Neural progenitor cell (in vitro differentiated cells): ENCODE measurements at places on chromosomes 7 and 10.

GRCh38 chr10:89946106-89946505, 244.7 kb downstream of the KIF20B start:
- DNase-seq: no peak

DNA sequence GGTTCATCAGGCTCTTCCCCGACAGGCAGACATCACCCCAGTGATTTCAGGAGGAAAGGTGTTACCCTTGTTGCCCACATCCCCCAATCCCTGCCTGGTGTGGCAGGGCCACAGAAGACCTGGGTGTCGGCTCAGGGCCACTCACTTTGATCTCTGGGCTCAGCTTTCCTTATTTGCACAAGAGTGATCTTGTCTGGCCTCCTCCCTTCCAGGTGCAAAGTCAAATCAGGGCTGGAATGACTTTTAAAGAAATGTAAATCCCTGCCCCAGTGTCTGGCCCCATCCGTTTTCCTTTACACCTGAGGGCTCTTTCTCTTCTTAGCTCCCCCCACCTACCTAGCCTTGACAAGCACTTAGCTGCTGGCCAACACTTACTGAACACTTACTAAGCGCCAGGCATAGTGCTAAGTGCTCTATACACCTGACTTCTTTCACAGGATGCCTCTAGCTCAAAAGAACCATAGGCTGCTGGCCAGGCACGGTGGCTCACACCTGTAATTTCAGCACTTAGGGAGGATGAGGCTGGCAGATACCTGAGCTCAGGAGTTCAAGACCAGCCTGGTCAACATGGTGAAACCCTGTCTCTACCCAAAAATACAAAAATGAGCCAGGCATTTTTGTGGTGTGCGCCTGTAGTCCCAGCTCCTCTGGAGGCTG, 979 bp upstream of the NODAL start:
- no peak for DNase-seq

DNA sequence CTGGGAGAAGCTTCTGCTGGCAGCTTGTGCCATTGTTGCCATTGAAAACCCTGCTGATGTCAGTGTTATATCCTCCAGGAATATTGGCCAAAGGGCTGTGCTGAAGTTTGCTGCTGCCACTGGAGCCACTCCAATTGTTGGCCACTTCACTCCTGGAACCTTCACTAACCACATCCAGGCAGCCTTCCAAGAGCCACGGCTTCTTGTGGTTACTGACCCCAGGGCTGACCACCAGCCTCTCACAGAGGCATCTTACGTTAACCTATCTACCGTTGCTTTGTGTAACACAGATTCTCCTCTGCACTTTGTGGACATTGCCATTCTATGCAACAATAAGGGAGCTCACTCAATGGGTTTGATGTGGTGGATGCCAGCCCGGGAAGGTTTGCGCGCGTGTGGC, 220.7 kb downstream of the ADK start:
- no peak for DNase-seq

- peak; percentile 75 for DNase-seq
These were observed 851.0 kb upstream of the PHF14 start for GRCh38 chr7:10122551-10123100.

- no peak for DNase-seq
These were observed 103.3 kb downstream of the CLEC2L start for GRCh38 chr7:139626817-139627216.

- no peak for DNase-seq
These were observed 15.4 kb downstream of the PRF1 start for GRCh38 chr10:70587045-70587658.

DNA sequence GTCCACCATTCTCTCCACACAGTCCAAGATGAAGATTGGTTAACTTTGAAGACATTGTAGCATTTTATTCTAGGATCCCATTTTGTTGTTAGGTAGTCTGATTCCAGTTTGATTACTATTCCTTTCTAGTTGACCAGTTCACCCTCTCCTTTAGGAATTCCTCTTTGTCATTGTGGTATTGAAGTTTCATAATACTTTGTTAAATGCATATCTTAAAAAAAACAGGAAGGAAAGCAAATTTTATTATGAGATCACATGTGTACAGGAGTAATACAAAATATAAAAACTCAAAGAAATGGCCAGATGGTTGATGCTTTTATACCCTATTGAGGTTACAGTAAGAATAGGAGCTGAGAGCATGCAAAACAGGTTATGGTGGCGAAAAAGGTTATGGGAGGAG, 15.5 kb upstream of the SEMA3C start:
- DNase-seq: no peak

DNA sequence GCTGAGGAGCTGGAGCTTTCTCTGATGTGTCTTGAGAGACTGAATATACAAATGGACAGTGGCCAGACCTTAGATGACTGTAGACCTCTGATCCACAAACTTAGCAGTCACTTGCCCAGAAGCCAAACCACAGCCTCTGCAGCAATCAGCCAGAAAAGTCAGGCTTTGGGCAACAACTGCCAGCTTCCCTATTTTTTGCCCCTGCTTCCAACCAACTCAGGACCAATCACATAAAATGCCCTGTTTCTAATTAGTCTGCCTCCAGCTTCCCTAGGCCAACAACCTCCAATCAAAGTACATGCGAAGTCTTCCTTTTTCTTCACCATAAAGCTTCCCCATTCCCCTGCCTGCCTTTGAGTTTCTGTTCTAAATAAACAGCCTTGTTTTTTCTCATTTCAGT, 37.8 kb upstream of the CACUL1 start:
- no peak for DNase-seq

GRCh38 chr10:47349941-47350371, 1.8 kb downstream of the RBP3 start:
- no peak for DNase-seq

DNA sequence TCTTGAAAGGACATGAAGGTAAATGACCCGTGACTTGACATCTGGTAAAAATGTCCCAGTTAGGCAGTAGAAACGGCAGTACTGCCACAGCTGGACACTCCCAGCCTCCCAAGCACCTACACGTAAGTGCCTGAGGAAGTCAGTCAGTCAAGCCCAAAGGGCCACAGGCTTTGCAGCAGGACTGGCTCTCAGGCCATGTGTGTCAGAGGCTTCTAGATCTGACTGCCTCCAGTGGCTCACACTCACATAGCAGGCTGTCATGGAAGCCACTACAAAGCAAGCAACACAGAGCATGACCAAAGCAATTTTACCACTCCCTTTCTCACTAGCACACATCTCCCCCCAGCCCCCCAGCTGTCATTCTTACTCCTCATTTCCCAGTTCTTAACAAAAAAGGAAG, 17.8 kb upstream of the CCNJ start:
- peak; percentile 37 for DNase-seq

GRCh38 chr10:51000976-51001375, 73.3 kb upstream of the PRKG1 start:
- no peak for DNase-seq

DNA sequence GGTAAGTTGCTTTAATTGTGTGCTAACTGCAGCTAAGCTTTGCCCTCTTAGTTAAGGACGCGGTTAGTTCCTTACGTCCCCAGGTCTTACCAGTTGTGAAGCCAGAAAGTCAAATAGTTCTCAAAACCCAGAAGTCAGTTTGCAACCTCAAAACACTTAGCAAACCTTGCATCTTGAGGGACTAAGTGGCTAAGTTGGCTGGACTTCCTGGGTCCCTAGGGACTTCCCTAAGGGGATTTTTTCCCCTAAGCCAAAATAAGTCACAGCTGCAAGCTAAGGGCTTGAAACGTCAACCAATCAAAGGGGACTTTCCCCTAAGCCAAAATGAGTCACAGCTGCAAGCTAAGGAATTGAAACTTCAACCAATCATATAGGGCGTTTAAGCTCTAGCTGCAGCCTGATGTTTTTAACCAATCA, 36.2 kb upstream of the HECW1 start:
- no peak for DNase-seq

DNA sequence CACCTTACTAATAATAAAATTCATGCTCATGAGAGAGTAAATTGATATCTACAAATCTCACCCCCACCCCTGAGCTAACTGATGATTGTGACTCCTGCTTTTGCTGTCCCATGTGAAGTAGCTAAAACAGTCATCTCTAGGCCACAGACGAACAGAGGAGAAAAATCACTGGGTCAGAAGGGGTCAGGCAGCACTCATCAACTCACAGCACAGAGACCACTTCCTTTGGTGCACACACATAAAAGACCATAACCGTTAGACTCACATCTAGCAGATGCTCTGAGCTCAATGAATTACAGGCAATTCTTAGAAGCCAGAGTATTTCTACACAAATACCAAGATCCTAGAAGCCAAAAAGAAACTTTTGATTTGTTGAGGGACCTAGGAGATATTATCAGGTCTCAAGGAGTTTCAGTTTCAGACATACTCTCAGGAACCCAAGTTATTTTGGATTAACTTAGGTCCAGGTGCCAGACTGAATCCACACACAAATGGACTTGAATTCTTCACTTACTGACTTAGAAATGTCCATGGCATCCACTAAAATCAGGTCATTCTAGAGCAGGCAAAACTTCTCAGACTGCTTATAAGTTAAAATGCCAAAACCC, 65.0 kb upstream of the TES start:
- no peak for DNase-seq

- DNase-seq: no peak
These were observed 662.9 kb downstream of the CCSER2 start for GRCh38 chr10:84991301-84991700.

GRCh38 chr10:104750291-104750690, 109.2 kb downstream of the SORCS3 start:
- peak; percentile 34 for DNase-seq

DNA sequence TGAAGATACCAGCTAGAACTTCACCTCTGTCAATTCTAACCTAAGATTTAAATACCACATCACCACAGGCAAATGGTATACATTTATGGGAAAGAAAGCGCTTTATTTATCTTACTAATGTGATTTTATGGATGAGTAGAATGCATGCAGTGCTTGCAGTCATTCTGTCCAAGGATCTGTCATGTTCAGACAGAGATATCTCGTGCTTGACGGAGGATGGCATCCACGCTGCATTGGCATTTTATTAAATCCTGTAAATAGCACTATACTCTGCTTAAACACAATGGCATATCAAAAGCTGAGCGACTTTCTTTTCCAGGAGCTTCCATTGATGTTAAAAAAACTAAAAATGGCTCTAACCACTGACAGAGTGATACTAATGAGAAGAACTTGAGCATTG, 133.7 kb upstream of the CAV2 start:
- DNase-seq: no peak

GRCh38 chr7:44148166-44148565, 7.0 kb upstream of the MYL7 start:
- no peak for DNase-seq

GRCh38 chr10:24669285-24669852, 54.3 kb downstream of the ARHGAP21 start:
- no peak for DNase-seq

DNA sequence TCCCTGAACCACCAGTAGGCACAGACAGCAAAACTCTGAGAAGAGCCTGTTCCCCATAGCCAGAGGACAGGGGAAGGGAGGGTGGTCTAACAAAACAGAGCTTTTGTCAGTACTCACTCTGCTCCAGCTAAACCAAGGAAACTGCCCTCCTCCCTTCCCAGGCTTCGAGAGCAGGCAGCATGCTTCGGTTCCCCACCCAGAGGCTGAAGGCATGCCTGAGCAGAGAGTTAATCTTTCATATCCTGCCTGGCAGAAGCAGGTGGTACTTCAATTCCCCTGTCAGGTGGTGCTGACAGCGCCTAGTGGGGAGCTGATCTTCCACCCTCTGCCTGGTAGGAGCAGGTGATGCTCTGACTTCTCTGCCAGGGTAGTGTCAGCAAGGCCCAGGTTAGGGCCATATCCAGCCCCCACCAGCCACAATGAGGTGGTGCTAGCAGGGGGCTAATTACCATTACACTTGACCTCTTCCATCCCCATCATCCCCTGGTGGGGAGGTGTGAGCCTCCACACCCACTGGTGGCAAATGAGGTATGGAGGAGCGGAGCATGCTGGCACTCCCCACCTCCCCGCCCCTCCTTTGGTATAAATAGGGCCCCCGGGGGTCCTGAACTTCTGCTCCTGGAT, 35.1 kb downstream of the SDK1 start:
- no peak for DNase-seq

- no peak for DNase-seq
These were observed 277.1 kb upstream of the POM121L12 start for GRCh38 chr7:52758356-52758755.

DNA sequence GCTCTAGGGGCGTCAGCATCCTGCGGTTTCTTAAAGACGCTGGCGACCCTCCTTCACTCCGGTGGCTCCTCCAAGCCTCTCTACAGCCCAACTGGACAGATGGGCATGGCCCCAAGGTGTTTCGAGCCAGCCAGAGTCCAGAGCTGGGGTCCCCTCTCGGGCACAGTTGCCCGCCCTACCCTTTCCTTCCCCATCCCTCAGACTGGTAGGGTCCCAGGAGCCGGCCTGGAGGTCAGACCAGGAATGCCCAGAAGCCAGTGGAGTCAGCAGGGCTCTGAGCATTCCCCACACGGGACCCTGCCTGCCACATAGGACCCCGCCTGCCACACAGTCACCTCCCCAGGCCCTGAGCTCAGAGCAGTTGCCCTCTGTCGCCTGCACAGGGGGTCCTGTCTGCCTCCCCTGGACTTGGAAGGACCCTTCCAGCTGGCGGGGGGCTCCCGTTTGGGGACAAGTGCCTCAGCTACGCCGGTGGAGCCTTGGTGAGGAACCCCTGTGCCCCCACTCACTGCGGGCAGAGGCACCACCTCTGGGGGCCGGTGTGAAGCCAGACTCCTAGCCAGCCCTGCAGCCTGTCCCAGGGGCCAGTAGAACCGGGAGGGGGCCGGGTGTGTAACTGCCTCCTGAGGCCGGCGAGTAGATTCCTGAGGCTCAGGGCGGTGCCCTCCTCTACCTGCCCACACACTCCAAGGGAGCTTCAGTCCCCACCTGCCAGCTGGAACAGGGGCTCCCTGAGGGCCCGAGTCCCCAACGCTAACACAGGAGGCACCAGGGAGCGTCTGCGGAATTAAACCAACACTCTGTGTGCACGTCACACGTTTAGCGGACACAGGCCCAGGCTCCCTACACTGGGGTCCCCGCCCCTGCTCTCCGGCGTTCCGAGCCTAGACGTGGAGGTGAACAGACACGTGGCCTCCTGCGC, 19.4 kb upstream of the PDGFA start:
- DNase-seq: no peak

DNA sequence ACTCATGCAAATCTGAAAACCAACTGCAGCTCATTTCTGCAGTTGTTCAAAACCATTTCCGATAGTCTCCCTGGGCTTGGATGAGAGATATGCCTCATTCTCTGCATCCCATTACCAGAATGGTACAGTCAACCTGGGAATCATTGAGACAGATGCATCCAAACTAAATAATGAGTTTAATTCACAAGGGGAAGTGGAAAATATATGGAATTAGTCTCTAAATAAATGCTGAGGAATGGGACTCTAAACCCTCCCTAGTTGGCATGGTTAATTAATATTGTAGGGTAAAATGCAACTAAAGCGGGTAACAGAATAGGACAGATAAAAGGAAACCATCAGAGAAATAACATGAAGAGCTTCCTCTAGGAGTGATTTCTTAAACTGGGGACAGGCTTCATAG, 118.9 kb downstream of the AMPH start:
- DNase-seq: no peak

- DNase-seq: no peak
These were observed 101.1 kb upstream of the ABCB5 start for GRCh38 chr7:20514364-20514763.

- no peak for DNase-seq
These were observed 14.0 kb downstream of the IMPDH1 start for GRCh38 chr7:128395748-128396147.
